ENCODE measurements at places on chromosomes 7 and 10.

- DNase-seq = no peak
- no peaks in the 10 kb centered on the region for H3K4me1 ChIP-seq
- no peak overlapping the region for H3K27ac ChIP-seq
- H3K36me3 ChIP-seq = no peaks in the 10 kb centered on the region
- H3K4me3 ChIP-seq = peak overlapping the region; percentile 62
- H3K27me3 ChIP-seq = peaks cover 3% of the 10 kb centered on the region
Observed at GRCh38 chr7:148962440-148962822, 65.9 kb downstream of the PDIA4 start.

GRCh38 chr10:130407052-130407451 lies 270.9 kb downstream of the GLRX3 start:
- no peak overlapping the region for H3K4me3 ChIP-seq
- no peaks in the 10 kb centered on the region for H3K36me3 ChIP-seq
- DNase-seq = no peak

DNA sequence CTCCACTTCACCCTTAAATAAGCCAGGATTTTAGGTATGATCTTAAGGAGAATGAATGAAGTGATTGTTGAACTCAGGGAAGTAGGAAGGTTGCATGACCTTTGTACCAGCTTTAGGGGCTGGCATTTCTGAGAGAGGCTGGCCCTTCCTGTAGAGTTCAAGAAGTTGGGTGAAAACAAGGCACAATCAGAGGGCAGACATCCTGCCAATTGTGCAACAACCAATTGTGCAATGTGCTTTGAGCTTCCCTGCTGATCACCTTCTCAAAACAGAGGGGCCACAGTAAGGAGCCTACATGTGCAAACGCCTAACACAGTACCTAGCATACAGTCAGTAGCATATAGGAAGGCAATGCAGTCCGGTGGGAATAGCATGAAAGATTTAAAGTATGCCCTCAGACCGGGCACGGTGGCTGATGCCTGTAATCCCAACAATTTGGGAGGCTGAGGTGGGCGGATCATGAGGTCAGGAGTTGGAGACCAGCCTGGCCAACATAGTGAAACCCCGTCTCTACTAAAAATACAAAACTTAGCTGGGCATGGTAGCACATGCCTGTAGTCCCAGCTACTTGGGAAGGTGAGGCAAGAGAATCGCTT lies 5.4 kb downstream of the CPVL start:
- no peaks in the 10 kb centered on the region for H3K36me3 ChIP-seq
- DNase-seq = no peak
- H3K27ac ChIP-seq = no peak overlapping the region

DNA sequence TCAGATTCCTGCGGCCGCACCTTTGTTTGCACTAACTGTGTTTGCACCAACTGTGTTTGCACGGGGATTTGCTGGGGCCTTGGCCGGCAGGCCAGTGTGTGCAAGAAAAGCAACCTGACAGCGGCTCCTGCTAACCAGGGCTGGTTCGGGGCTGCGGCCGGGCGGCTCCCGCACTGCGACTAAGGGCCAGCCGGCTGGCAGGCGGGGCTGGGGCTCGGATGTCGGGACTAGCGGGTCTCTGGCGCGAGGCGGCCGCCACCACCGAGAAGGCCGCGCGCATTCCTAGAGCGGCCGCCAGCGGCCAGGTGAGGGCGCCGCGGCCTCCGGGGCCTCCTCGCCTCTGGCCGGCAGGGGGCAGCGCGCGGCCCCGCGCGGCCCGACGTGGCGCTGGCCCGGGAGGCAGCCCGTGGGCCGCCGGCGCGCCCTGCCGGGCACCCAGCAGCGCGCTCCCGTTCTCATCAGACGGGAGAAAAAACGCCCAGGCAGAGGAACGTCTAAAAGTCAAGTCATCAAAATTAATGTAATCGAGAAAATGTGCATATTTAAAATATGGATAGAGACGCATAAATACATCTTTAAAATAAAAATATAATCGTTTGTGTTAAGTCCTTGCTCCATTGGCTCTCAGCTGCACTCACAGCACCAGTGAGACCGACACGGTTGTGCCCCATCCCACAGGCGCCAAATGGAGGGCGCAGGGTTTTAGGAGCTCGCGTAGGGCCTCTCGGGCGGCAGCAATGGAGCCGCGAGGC lies 38.5 kb downstream of the ZNF777 start:
- peak; percentile 53 for DNase-seq
- H3K36me3 ChIP-seq = peaks cover 1% of the 10 kb centered on the region
- no peak overlapping the region for H3K27ac ChIP-seq
- no peaks in the 10 kb centered on the region for H3K4me1 ChIP-seq
- no peaks in the 10 kb centered on the region for H3K27me3 ChIP-seq

GRCh38 chr7:157615101-157615817 lies 278.5 kb downstream of the DNAJB6 start:
- no peaks in the 10 kb centered on the region for H3K36me3 ChIP-seq
- H3K27me3 ChIP-seq = no peaks in the 10 kb centered on the region
- no peak overlapping the region for H3K27ac ChIP-seq
- no peaks in the 10 kb centered on the region for H3K4me1 ChIP-seq
- H3K4me3 ChIP-seq = no peak overlapping the region

GRCh38 chr10:130935897-130936550 lies 375.5 kb downstream of the TCERG1L start:
- DNase-seq = no peak
- H3K27me3 ChIP-seq = no peaks in the 10 kb centered on the region
- H3K4me1 ChIP-seq = no peaks in the 10 kb centered on the region
- H3K4me3 ChIP-seq = no peak overlapping the region

DNA sequence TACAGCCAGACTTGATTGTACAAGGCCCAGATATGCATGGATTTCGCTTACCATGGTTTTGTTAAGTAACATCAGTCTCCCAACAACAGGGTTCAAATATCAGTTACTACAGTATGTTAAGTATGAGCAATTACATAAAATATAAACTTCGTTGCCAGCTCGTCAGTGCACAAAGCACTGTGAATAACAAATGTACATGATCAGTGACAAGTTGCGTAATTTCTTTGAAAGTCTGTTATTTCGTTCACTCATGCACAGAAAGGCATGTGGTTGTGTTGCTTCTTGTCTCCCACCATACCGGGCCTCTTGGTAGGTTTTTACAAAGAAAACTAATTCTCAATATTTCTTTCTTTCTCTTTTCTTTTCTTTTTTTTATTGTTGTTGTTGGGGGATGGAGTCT lies 12.5 kb upstream of the ZNF487 start:
- no peaks in the 10 kb centered on the region for H3K27me3 ChIP-seq
- H3K4me1 ChIP-seq = 0 out of 2 replicates have a peak, but pooled peaks cover 2% of the 10 kb centered on the region
- DNase-seq = no peak
- no peaks in the 10 kb centered on the region for H3K36me3 ChIP-seq

- 0 out of 2 replicates have a peak, but pooled peaks cover 1% of the 10 kb centered on the region for H3K36me3 ChIP-seq
- H3K4me3 ChIP-seq = no peak overlapping the region
- H3K27ac ChIP-seq = no peak overlapping the region
- H3K4me1 ChIP-seq = peaks cover 9% of the 10 kb centered on the region
- no peaks in the 10 kb centered on the region for H3K27me3 ChIP-seq
Observed at GRCh38 chr7:105202616-105203015, 186.1 kb downstream of the SRPK2 start.

DNA sequence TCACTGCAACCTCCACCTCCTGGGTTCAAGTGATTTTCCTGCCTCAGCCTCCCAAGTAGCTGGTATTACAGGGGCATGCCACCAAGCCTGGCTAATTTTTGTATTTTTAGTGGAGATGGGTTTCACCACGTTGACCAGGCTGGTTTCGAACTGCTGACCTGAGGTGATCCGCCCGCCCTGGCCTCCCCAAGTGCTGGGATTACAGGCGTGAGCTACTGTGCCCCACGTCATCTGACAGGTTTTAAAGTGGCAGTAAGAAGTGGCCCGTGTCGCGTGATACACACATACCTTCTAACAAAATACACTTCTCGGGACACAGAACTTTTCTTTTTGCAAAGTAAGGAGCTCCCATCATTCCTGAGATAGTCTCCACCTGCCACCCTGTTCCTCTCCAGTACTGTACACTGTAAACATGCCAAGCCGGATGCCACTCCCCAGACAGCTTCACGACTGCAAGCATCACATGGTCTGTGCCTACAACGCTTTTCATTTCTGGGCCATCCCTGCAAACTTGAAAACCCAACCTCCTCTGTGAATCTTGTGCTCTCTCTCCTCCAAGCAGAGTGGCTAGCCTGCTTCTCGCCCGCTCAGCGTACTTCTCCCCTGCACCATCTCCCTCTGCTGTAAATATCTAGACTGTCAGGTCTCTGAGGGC lies 256.3 kb upstream of the KLF14 start:
- H3K36me3 ChIP-seq = peaks cover 4% of the 10 kb centered on the region
- H3K27me3 ChIP-seq = no peaks in the 10 kb centered on the region
- no peak for DNase-seq
- H3K4me3 ChIP-seq = no peak overlapping the region
- peaks cover 4% of the 10 kb centered on the region for H3K4me1 ChIP-seq

GRCh38 chr10:113381981-113382509 lies 170.8 kb upstream of the HABP2 start:
- H3K4me1 ChIP-seq = peaks cover 3% of the 10 kb centered on the region
- H3K27me3 ChIP-seq = no peaks in the 10 kb centered on the region
- peak overlapping the region; percentile 34 for H3K4me3 ChIP-seq
- DNase-seq = peak; percentile 57
- H3K36me3 ChIP-seq = no peaks in the 10 kb centered on the region

DNA sequence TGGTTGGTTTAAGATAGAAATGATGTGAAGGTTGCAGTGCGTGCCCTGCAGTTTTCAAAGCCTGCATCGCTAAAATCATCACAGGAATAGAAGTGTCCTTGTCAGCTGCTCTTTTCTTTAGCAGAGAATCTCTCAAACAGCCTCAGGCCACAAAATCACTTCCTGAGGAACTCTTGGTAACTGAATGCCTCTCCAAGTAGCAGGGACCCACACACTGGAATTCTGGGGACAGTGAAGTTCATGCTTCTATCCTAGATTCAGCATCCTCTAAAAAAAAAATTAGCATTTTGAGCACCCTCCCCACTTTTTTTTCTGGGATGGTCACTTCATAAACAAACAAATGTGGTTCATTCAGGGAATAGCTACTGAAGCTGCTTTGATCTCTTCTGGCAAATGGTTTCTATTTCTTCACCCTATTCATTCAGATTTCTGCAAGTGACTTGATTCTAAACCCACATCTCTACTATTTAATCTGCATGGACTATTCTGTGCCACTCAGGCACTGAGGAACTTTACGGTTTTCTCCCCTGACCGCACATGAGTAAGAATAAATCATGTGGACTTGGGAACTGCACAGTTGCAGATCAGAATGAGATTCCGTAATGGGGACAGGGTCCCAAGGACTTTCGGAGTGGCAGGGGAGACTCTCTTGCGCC lies 306.9 kb downstream of the FRMD4A start:
- peaks cover 5% of the 10 kb centered on the region for H3K4me1 ChIP-seq
- H3K27ac ChIP-seq = no peak overlapping the region
- no peak for DNase-seq

GRCh38 chr7:43592326-43592725 lies 9.4 kb downstream of the STK17A start:
- peaks cover 12% of the 10 kb centered on the region for H3K4me1 ChIP-seq
- H3K27me3 ChIP-seq = no peaks in the 10 kb centered on the region
- peaks cover 6% of the 10 kb centered on the region for H3K36me3 ChIP-seq
- no peak overlapping the region for H3K27ac ChIP-seq

GRCh38 chr7:93836116-93836515 lies 54.4 kb downstream of the TFPI2 start:
- H3K4me3 ChIP-seq = no peak overlapping the region
- H3K27ac ChIP-seq = no peak overlapping the region
- no peaks in the 10 kb centered on the region for H3K36me3 ChIP-seq

GRCh38 chr10:31768467-31768866 lies 160.2 kb downstream of the ARHGAP12 start:
- peak overlapping the region; percentile 84 for H3K27ac ChIP-seq
- peaks cover 5% of the 10 kb centered on the region for H3K4me1 ChIP-seq
- no peak overlapping the region for H3K4me3 ChIP-seq

- no peaks in the 10 kb centered on the region for H3K27me3 ChIP-seq
- H3K4me1 ChIP-seq = no peaks in the 10 kb centered on the region
- no peaks in the 10 kb centered on the region for H3K36me3 ChIP-seq
- no peak overlapping the region for H3K4me3 ChIP-seq
Observed at GRCh38 chr7:34823650-34824258, 165.7 kb downstream of the NPSR1 start.

DNA sequence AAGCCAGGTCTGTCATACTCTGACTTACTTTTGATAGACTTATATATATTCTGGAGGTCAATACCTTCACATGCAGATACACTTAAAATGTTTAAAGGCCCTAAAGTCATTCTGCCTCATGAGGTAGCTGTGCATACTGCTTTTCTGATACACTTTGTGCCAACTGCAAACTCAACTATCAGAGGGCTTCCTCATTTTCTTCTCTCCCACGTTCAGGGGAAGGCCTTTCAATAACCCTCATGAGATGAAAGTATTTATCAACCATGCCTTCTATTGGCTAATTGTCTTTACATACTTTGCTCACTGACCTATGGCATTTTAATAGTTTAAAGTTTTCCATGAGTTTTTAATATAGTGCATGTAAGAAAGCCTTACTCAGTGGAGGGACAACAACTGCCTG lies 112.7 kb upstream of the AMPH start:
- H3K4me3 ChIP-seq = no peak overlapping the region
- no peak overlapping the region for H3K27ac ChIP-seq
- H3K36me3 ChIP-seq = peaks cover 14% of the 10 kb centered on the region
- H3K27me3 ChIP-seq = no peaks in the 10 kb centered on the region
- no peak for DNase-seq

DNA sequence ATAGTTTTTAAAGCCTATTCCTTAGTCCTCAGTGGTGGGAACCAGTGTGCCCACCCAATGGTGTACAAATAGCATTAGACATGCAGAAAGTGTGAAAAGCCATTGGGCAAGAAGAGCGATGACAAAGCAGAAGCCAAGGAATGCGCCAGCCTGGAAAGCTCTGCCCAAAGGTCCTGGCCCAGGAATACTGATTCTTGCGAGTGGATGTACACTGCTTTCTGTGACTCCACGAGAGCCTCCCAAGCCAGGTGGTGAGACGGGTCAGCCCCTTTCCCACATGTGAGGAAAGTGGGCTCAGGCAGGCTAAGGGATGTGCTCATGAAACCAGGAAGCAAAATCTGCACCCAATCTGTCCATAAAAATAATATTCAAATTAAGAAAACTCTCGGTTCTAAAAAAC lies 106.6 kb downstream of the ADCY1 start:
- no peaks in the 10 kb centered on the region for H3K4me1 ChIP-seq
- H3K27me3 ChIP-seq = peaks cover 18% of the 10 kb centered on the region
- no peaks in the 10 kb centered on the region for H3K36me3 ChIP-seq
- DNase-seq = no peak
- H3K4me3 ChIP-seq = no peak overlapping the region

- H3K4me1 ChIP-seq = no peaks in the 10 kb centered on the region
- no peak overlapping the region for H3K4me3 ChIP-seq
- DNase-seq = no peak
- H3K27ac ChIP-seq = no peak overlapping the region
Observed at GRCh38 chr7:26360650-26361049, 69.0 kb downstream of the SNX10 start.

DNA sequence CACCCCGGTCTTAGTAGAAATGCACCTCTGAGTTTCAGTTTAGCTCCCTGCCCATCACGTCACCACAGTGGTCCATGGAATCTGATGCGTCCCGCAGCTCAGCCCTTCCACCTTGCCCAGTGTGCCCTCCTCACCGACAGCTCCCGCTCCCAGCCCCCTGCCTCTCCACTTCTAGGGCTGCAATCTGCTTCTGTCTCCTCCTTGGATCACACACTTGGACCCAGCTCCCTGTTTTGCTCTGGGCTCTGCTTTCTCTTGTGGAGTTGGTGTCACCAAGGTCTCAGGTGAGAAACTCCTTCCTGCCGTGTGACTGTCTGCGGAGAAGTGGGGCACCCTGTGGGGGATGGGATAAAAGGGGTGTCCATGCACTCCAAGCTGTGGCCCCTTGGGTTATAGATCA lies 37.9 kb downstream of the GPR26 start:
- no peak overlapping the region for H3K27ac ChIP-seq
- H3K36me3 ChIP-seq = no peaks in the 10 kb centered on the region
- H3K4me1 ChIP-seq = no peaks in the 10 kb centered on the region
- DNase-seq = no peak

Measured in IMR-90 (cell line).